ENCODE measurements at places on chromosomes 13 and 19.

DNA sequence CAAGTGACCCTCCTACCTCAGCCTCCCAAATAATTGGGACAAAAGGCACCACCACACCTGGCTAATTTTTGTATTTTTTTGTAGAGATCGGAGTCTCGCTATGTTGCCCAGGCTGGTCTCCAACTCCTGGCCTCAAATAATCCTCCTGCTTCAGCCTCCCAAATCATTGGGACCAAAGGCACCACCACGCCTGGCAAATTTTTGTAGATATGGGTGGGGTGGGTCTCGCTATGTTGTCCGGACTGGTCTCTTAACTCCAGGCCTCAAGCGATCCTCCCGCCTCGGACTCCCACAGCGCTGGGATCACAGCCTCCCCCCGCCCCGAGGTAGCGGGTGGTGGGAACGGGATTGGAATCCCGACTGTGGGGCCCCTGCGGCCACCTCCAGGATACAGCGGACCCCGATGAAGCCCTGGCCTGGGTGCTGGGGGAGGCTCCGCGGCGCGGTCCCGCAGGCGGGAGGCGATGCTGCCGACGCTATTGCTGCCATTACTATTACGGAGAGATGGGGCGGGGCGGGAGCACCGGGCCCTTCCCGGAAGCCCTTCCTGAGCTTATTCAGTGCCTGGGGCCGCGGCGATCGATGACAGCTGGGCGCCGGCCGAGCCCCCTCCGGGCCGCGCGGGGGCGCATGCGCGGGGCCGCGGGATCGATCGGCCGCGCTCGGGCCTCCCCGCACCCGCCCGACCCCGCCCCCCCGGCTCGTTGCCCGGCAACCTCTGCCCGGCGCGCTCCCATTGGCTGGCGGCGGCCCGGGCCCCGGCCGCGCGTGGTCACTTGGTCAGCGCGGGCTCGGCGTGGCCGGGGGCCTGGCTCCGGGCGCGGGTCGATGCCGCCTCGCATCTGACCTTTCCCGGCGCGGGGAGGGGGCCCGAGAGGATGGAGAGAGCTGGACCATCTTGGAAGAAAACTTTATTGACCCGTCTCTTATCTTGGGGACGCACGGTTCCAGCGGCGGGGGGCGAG, 27.9 kb upstream of the ONECUT3 start:
- peak; percentile 60 for DNase-seq

GRCh38 chr13:69565334-69565733, 542.3 kb upstream of the ATXN8OS start:
- DNase-seq, result no peak

DNA sequence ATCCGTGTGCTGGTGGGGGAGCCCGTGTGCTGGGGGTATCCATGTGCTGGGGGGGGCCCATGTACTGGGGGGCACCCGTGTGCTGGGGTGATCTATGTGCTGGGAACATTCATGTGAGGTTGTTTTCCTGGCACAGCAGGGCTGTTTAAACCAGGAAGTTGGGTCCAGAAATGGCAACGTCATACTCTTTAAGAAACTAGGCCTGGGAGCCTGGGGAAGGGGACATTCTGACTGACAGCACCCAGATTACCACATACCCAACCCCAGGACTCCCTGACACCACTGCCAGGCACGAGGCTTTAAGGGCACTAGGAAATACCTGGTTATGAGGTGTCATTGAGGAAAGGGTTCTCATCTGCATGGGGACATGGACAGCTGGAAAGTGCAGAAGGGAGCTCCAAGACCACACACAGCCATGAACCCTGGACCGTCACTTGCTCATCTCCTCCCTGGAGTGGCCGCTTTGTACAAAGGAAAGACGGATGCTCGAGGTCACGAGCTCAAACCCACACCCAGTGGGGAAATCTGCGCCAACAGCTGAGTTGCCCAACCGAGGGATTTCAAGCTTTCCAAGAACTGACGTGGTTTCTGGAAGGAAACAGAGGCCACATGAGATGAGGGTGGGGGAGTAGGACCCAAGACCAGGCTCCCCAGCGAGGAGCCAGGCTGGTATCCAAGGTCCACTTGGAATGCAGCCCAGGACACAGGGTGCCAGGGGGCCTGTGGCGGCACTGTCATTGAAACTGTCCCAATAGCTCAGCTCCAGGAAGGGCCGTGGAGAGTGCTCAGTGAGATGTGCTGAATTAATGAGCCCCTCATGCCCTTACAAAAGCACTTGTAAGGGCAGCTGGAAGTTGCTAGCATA, 40.9 kb downstream of the RAB20 start:
- no peak for DNase-seq

DNA sequence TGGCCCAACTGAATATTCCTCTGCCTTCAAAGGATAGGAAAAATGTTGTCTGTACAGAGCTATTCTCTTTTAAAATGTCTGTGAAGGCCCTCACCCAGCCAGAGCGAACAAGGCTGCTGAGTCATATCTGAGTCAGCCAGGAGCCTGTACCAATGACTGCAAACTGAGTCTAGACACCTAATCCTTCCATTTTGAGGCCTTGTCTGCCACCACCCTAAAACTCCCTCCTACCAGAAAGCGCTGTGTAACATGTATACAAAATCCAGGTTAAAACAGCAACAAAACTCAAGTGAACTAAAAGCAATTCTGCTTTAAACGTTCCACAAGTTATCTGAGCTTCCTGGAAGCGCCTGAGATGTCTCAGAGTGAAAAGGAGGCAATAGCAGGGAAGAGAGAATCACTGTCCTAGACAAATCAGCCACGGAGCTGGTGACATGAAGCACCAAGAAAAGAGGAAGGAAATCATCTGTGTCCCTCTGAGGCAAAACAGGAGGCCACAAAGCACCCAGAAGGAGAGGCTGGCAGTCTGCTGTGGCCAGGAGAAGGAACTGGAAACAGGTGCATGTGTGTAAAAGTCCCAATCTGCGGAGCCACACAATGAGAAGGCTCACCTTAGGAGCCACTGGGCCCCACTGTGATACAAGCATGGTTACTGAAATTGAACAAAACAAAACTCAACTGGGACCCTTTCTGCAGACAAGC, 10.2 kb downstream of the DHRS12 start:
- DNase-seq, result peak; percentile 31

Data from CD4-positive, alpha-beta T cell treated with Interleukin-17A for 4 hours (primary cell).